ENCODE measurements at places on chromosomes 16 and 17.

DNA sequence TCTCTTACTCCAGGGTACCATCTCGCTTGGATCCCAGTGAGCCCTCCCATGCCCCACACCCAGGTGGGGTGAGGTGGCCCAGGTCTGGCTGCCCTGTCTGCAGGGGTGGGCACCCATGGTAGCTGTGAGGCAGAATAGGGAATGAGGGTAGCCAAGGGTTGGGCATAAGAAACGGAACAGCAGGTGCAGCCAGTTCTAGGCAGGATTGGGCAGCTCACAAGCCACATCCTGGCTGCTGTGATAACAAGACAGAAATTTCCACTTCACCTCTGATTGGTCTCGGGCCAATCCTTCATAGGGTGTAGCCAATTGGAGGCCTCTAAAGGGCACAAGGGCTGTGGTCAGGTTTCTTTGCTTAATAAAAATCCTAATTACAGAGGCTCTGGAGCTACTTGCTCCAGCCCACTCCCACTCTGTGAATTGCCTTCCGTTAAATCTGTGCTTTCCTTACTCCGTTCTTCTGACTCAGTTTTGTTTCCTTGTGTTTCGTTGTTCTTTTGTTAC lies 1.5 kb upstream of the ARHGDIG start:
- DNase-seq = no peak

DNA sequence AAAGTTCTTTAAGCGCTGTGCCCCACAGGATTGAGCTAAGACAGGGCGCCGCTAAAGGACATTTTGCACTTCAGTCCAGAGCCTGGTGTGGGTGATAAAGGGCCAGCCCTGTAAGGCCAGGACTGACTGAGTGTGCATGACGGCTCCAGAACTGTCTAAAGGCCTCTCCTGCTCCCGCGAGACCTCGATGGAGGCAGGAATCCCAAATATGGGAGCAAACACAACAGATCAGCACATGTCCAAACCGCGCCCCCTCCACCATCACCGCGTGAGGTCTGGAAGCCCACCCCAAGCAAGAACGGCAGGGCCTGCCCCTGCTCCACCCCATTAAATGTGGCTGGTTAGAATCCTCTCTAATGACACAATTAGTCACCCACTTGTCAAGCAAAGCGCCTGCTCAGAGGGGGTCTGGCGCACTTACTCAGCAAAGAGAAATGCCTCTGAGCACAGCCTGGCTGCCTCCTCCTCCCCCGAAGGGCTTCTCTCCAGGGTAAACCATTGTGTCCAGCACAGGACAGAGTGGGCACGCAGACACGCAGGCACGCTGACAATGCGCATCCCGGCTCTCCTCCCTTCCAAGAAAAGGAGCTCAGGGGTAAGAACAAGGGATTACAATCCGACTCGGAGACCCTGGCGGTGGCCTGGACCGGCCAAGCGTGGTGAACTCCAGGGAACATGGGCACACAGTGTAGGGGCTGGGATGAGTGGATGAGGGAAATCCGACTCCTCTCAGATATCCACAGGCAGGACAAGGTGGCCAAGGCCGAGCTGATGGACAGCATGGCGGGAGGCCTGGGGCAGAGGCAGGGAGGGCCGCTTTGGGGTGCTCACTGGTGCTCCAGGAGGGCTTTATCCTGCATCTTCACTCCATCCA lies 1.5 kb downstream of the MXRA7 start:
- no peak for DNase-seq

- DNase-seq = no peak
Observed at GRCh38 chr16:51834133-51834532, 683.1 kb upstream of the SALL1 start.

- no peak for DNase-seq
Observed at GRCh38 chr16:83699817-83700216, 108.0 kb upstream of the HSBP1 start.

DNA sequence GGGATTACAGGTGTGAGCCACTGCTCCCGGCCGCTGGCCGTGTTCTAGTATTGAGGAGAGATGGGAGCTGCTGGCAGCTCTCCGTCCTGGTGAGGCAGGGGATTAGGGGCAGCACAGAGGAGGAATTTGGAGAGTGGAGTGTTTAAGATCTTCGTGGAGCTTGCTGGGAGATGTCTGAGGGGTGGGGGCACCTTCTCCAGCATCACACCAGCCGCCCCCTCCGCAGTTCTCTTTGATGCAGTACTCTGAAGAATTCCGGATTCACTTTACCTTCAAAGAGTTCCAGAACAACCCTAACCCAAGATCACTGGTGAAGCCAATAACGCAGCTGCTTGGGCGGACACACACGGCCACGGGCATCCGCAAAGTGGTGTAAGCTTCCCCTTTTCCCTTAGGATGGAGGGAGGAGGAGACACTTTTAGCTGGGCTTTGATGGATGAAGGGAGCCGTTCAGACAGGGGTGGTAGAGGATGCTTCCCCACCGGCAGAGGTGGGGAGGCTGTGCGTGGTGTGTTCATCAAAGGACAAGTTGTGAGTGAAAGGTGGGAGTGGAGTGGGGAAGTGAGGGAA lies 11.9 kb downstream of the ITGAM start:
- no peak for DNase-seq

- DNase-seq = no peak
Observed at GRCh38 chr17:28478712-28479615, 5.5 kb downstream of the SLC13A2 start.

DNA sequence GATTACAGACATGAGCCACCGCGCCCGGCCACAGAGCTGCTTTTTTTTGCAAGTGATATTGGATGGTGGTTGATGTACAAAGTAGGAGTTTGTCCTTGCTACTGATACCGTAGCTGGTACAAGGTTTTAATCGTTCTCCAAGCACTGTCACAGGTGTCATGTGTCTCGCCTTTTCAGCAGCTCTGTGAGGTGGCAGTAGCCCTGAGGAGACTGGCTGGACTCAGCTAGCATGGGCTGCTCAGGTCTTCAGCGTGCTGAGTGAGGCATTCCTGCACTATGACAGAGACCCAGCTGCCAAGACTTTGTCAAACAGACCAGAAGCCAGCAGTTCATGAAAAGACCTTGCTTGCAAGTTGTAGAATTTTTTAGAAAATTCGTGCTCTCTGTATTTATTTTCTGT lies 7.2 kb downstream of the WWOX start:
- DNase-seq = no peak

DNA sequence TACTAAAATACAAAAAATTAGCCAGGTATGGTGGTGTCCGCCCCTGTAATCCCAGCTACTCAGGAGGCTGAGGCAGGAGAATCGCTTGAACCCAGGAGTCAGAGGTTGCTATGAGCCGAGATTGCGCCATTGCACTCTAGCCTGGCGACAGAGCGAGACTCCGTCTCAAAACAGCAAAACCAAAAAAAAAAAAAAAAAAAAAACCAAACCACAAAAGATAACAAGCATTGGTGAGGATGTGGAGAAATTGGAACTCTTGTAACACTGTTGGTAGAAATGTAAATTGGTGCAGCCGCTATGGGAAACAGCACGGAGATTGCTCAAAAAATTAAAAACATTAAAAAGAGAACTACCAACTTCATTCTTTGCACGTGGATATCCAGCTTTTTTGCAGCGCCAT lies 119.4 kb downstream of the OR1D5 start:
- DNase-seq = no peak

DNA sequence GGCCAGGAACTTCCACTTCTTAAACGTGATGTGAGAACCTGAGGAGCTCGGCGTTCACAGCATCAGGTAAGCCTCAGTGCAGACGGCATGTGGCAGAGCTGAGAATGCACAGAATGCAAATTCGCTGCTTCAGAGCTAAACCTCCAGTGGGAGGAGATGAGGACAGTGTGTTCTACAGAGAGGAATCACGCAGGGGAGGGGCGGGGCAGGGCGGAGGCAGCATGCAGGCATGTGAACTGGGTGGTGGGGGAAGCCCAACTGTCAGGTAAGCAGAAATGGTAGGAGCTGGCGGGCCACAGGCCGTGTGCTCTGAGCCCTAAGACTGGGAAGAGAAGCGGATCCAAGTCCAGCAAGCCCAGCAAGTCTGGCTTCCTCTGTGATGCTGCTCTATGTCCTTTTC lies 94.7 kb downstream of the ZNF778 start:
- no peak for DNase-seq

- no peak for DNase-seq
Observed at GRCh38 chr17:37025238-37025637, 76.5 kb downstream of the AATF start.

DNA sequence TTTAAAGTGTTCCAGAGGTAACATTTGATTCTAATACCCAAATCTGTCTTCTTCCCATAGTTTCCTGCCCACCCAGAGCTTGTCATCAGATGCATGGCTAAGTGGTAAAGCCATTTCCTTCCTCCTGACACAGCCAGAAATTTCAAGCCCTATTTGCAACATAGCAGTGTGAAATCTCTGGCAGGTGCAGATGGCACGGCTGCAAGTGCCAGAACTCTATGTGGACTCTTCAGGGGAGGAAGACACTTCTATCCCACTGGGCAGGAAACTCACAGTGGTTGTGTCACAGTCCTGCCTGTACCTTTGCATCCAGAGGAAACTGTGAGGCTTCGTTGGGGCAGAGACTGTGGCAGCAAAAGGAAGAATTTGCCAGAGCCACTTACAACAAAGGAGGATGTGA lies 13.2 kb downstream of the DYNLRB2 start:
- no peak for DNase-seq

DNA sequence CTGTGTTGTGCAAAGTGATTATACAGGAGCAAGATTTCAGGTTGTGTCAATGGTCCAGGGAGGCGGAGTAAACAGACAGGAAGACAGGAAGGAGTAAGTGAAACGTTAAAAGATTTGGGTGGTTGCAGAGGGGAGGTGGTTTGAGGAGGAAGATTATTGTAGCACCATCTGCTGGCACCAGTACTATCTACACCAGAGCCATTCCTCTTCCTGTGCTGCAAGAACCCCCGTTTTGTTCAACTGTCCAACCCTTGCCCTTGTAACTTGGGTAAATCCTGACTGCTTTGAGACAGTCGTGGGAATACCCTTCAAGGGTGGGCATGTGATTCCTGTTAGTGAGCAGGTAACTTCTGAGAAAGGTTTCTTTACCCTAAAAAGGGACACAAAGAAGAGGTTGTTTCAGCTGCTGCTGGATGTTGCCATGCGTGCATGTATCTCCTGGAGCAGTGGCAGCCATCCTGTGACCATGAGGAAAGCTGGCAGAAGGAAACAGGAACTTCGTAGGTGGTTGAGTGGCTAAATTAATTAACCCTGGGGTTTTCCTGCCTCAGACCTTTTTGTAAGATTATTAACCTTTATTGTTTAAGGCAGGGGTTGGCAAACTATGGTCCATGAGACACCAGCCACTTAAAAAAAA lies 124.1 kb downstream of the PRKCA start:
- peak; percentile 67 for DNase-seq

GRCh38 chr16:56438038-56438437 lies 12.7 kb upstream of the AMFR start:
- no peak for DNase-seq

GRCh38 chr16:88790312-88791211 lies 5.5 kb upstream of the PIEZO1 start:
- peak; percentile 50 for DNase-seq

DNA sequence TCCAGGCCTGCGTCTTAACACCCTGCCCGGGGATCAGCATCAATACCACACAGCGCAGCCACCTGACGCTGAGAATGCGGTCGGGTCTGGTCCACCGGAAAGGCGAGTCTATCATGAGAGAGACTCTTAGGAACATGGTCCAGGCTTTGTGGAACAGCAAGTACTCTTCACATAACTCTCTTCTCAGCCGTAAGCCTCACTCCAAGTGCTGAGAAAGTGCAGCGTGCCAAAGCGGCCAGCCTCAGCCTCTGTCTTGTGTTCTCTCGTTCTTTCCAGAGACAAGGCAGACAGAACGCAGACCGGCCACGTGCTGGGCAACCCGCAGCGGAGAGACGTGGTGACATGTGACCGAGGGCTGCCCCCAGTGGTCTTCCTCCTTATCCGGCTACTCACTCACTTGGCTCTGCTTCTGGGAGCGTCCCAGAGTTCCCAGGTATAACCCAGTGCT lies 34.4 kb upstream of the ENDOV start:
- no peak for DNase-seq

GRCh38 chr17:64008830-64009229 lies 10.7 kb downstream of the PRR29 start:
- no peak for DNase-seq

DNA sequence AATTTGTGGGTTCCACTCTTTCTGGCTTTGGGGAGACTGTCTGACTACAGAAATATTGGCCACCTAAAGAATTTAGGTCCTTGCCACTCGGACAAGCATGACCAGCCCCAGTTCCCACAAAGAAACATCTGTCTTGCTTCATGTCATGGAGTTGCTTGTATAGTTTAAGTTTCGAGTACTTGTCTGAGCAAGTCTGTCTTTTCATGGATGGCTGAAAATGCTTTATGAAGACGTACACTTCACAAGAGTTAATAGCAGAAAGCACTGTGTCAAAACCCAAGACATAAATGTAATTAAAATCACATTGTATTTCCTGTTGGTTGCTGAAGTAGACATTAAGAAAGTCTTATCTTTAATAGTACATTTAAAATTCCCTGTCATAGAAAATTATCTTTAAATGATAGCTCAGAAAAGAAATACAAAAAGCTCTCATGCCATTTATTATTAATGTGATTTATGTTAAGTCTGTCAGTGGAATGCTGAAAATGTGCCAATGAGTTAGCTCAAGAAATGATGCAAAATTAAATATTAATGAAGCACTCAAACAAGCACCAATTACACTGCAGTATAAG lies 29.8 kb upstream of the XYLT2 start:
- DNase-seq = no peak

DNA sequence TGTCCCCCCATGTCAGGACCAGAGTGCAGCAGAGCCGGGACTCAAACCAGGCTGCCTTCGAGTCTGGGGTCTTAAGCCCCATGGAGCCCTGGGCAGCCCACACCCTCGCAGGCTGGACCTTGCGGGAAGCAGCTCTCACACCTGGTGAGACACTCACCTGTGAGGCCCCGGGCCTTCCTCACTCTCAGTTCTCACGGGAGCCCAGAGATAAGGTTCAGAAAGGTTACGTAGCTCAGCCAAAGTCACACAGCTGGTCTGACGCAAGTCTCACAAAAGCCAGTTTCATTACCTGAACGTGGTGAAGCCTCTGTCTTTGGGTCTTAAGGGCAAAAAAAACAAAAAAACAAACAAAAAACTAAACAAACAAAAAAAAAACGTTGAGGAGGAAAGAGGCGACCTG lies 32.8 kb upstream of the SSTR5 start:
- DNase-seq = no peak

GRCh38 chr17:82450357-82451106 lies at the start of gene CYBC1:
Gene CYBC1, minus strand, starts transcription at chr17:82450752. Its CDS starts 1,498 bp downstream, at chr17:82449254.
- DNase-seq = peak; percentile 94

GRCh38 chr17:1188812-1189504 lies 9.2 kb upstream of the ABR start:
- no peak for DNase-seq

DNA sequence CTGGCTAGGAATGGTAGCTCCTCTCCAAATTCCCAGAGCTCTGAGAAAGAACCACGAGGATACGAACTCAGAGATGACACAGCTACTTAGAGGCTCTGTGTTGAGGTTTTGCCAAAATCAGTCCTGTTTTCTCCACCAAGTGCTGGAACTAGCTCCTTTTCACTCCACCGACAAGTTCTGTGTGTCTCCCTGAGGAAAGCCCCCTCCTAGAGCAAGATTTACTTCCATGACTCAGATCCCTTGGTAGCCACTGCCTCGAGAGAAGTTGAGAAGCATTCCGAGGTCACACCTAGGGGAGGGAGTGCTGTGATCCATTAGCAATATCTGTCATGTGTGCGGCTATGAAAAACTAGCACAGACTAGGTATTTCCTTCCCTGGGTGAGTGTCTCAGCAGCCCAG lies 30.6 kb downstream of the IL21R start:
- DNase-seq = no peak

Data from CD8-positive, alpha-beta memory T cell (primary cell).